H54 (cell line): ENCODE measurements at places on chromosomes 16 and 17.

DNA sequence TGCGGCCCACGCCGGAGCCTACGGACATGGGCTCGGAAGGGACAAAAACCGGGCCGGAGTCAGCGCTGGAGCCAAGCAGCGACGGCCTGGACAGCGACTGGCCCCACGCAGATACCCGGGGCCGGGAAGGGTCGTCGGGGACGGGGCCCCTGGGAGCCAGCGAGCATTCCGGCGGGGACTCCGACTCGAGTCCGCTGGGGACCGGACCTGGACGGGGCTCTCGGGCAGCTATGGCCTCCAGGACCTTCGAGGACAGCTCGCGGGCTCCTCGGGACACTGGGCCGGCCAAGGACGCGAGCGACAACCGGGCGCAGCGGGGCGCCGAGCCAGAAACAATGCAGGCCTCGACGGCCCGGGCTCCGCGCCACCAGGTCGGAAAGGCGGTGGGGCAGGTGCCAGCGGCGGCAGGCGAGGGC lies 1.0 kb downstream of the MYO15B start:
- DNase-seq, result no peak

DNA sequence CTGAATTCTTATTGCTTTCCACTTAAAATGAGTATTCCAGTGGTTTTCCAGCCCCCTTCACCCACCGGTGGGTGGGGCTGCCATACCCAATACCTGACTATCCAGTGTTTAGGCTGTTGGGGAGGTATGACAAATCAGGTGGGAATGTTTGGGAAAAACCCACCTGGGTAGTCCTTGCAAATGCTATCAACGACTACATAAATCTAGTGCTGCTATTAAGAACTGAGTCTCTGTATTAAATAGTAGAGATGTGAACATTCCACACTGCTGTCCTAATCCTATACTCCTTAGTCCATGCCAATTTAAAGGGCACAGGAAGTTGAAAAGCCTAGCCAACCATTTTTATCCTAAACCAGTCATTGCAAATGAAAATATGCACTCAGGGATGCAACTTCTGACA lies 126.6 kb downstream of the AXIN2 start:
- no peak for DNase-seq

GRCh38 chr16:85420501-85421337 lies 192.4 kb upstream of the GSE1 start:
- DNase-seq, result peak; percentile 84

- DNase-seq, result no peak
These were observed 28.8 kb downstream of the AATF start for GRCh38 chr17:36977568-36977967.

DNA sequence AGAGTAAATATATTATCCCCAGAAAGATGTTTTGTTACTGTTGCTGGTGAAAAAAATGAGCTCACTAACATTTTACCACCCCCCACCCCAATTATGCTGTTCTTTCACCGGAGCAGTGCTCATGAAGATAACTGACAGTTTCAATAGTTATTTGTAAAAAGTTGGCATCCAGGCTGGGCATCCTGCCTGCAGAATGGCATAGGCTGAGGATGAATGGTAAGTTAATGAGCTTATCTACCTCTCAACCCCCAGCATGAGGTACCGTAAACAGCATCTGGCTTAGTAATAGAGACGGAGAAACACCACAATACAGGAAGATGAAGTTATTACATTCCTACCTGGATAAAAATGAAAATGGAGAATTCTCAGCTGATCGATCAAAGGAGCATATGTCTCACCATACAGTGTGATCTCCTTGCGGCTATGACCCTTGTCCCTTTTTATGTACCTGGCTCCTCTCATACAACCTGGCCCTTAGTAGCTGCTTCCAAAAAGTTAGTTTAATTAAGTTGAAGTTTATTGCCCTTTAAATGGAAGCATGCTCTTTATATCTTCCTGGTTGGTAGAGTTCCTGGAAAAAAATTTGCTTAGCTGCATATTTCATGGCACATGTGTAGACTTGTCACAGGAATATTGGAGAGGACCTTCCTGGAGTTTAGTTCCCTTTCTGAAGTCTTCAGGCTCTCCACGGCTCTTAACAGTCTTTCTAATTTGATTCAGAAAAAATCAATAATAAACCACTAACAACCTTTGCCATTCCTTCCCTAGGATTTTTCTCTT lies 61.2 kb upstream of the MPHOSPH6 start:
- DNase-seq, result no peak

DNA sequence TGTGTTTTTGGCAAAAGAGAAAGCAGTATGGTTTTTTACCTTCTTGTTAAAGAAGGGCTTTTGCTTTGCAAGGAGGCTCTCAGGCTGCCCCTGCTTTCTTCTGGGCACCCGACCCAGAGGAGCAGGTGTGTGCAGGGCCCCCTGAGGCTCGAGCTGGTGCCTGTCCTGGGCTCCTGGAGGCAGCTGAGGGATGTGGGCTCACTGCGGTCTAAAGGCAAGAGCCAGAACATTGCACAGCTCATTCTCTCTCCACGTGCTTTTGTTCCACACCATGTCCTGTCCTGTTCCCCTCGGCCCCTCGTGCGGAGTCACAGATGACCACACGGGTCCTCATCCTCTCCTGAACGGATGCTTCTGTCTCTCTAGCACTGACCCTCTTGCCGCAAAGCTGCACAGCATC lies 36.7 kb upstream of the CAPN15 start:
- DNase-seq, result no peak

DNA sequence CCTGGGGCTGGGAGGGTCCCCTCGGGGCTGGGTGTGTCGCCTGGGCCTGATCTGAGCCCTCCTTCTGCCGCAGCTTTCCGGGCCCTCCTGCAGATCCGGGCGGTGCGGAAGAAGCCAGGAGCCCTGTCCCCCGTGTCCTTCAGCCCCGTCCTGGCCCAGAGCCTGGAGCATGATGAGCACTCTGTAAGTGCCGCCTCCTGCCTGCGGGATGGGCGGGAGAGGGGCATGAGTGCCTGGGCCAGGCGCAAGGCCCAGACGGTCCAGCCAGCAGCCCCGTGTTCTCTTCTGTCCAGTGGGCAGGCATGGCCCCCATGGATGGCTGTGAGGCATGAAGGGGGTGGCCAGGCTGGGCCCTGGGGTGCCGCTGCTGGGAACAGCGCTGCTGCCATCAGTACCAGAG lies 16.0 kb upstream of the NUDT16L1 start:
- no peak for DNase-seq

- DNase-seq, result no peak
These were observed 299.3 kb downstream of the KCNJ2 start for GRCh38 chr17:70468661-70469060.

GRCh38 chr16:85978976-85979375 lies 80.0 kb downstream of the IRF8 start:
- DNase-seq, result no peak

DNA sequence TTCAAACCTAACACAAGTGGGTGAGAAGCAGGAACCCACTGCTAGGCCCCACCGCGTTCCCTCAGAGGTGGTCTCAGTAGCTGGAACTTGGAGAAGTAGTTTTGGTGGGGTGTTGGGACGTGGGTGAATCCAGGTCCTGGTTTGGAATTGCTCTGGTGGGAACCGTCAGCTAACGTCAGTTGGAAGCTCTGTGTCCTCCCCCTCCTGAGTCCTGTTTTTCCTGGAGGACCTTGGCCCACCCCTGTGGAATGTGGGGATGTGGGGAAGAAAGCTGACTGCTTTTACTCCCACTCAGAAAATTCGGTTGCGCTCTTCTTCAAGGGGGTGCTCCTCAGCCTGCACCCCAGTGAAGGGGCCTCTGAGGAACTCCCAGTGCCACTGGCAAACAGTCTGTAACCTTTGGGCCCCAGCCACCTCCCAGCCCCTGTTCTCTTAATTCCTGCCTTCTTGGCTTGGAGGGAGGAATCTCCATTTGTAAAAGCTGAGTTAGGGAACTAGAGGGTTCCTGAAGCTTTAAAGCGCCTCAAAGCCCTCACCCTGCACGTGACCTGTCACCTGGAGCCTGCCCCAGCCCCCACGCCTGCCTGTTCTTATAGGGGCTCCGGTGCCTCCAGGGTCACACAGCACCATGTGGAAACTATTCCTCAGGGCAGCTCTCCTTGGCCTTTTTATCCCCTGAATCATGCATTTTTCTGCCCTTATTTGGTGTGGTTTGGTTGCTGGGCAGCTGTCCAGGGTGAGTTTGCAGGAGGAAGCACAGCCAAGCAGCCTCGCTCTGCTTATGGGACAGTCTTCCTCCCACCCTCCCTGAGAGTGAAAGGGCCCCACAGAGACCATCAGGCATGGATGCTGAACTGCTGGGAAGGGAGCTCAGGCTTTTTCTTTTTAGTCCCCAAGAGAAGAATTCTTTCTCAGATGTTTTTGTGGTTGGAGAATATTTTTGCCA lies 16.2 kb upstream of the NAGLU start:
- DNase-seq, result peak; percentile 83

DNA sequence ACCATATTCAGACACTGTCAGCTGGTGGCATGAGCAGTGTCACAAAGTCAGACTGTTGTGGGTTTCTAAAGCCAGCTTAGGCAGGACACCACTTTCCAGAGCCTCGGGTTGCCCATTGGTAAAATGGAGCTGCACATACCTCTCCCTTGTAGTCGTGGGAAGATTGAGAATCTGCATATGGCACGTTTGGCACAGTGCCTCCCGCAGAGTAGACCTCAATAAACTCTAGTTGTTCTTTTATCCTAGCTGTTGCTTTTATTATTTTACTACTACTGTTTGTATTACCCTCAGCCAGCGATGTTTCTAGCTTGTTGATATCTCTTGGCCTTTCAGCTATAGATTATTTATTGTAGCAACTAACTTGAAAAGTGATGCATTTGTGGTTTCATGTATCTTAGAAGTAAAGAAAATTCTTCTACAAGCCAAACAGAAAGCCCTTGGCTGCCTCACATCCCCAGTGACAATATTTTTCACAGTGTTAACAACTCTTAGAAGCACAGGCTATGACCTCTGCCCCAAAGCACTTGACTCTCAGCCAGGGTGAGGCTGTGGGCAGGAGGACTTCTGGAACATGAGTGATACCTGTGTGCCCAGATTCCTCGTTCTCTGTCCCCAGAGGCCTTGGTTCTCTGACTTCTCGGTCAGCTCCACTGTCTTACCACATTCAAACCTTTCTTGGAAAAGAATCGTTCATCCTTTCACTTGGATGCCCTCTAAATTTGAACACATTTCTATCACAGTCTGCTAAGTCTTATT lies 351.6 kb downstream of the SNX29 start:
- DNase-seq, result no peak

DNA sequence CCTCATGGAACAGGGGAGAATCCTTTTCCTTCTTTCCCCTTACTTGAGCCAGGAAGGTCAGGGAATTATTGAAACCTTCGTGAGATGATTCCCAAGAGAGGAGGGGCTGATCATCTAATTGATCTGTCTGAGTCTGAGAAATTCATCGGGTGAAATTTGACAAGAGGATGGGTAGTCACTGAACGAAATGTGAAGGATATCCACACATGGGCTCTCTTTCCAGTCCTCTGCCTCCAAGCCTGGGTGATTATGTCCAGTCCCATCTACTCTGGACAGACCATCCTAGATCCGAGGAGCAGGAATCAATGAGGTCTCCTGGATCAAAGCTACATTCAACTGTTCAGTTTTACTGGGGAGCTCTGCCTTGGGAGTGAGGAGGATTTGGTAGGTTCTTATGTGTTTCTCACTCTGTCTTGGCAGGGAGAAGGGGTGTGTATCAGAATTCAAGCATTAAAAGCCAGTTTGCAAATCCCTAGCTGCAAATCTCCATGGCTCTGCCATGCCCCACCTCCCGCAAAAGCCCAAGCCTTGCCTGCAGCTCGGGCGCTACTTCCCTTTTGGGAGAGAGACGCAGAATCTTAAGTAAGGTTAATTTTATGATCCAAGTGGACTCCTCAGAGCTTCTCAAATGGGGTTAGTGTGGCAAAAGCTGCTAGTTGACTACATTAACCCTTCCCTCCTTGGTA lies 47.1 kb upstream of the TEKT3 start:
- DNase-seq, result no peak

- DNase-seq, result no peak
These were observed 497.6 kb downstream of the WWOX start for GRCh38 chr16:78596996-78597422.

DNA sequence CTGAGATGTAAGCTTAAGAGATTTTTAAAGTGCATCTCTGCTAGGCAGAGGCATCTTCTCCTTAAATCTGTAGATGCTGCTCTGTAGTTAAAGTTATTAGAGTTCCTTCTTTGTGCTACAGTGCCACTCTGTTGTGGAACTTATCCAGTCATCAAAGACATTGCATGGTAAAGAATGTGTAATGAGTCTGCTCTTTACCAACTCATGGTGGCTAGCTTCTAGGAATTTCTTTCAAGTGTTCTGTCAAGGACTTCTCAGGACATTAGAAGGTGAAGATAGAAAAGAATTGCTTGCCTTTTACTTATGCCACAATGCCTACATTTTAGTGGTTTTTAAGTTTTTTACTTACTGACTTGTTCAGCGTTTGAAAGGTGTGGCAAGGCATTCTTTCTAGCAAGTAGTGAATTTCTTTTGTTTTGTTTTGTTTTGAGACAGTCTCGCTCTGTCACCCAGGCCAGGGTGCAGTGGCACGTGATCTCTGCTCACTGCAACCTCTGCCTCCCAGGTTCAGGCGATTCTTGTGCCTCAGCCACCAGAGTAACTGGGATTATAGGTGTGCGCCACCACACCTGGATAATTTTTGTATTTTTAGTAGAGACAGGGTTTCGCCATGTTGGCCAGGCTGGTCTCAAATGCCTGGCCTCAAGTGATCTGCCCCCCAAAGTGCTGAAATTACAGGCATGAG lies 20.3 kb upstream of the ARL2BP start:
- no peak for DNase-seq

GRCh38 chr16:2154533-2155090 lies 970 bp upstream of the TRAF7 start:
- DNase-seq, result no peak

DNA sequence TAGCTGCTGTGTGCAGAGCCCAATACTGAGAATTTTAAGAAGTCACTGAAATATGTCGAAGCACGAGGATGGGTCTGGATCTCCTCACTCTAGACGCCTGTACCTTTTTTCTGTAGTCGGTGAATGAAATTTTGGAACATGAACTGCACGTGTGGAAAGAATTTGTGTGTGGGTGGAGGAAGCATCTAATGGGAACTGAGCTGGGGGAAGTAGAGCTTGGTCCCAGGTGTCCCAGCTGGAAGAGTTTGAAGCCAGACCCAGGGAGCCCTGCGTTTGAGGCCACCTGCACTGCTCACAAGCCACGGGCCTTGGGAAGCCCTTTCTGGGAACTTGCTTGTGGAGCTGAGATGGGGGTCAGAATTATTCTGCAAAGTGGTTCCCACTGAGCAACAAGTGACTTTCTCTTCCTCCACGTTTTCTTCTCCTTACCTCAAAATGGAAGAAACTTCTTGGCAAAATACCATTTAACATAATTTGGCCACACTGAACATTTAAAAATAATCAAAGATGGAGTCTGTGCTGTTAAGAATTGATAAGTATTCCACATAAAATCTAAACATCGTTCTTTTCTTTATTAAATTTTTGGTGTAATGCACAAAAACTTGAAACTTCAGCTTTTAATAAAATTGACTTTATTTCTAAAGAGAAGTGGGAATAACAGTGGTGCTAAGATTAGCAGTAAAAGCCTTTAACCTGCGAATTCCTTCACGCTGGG lies 163.8 kb downstream of the PRKCA start:
- DNase-seq, result no peak

GRCh38 chr16:28172336-28172735 lies 39.4 kb downstream of the XPO6 start:
- DNase-seq, result no peak
